Stimulated activated CD4-positive, alpha-beta T cell treated with anti-CD3 and anti-CD28 coated beads, Interleukin-1b, Interleukin-23, amount 100 ng/mL, for 48 hours (primary cell): ENCODE measurements at places on chromosomes 3 and 15.

GRCh38 chr3:138705675-138706074, 97.1 kb downstream of the FAIM start:
- DNase-seq: no peak

DNA sequence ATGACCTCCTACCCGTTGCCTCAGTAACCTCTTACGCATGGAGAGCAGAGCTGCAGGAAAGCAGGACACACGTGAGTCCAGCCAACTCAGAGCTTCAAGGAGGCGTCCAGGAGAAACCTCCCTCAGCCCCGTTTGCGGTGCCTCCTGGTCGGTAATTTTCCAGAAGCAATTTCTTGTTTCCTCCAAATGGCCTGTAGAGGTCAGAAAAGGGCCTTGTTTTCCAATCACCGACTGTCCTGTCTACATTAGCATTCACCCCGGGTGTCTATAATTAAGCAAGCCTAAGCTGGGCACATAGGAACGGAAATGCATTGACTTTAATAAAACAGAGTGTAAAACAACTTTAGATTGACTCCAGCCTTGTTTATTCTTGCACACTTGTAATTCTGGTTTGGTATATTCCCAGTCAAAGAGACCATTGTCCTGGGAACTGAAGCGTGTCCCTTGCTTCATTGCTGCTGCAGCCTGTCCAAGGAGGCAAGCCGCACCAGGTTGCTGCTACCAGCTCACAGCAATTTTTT, 836.2 kb downstream of the AGBL1 start:
- no peak for DNase-seq

DNA sequence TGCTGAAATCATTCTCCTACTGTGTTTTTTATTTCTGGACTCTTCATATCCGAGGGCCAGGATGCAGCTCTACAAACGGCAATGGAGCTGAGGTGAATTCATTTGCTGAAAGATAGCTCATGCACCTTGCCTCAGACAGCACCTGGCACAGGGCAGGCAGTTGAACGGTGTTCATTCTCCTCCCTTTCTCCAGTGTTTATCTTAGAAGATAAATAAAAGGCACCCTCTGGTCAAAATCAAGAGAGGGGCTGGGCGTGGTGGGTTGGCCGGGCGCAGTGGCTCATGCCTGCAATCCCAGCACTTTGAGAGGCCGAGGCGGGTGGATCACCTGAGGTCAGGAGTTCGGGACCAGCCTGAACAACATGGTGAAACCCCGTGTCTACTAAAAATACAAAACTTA, 79.3 kb upstream of the LMOD3 start:
- DNase-seq: no peak

DNA sequence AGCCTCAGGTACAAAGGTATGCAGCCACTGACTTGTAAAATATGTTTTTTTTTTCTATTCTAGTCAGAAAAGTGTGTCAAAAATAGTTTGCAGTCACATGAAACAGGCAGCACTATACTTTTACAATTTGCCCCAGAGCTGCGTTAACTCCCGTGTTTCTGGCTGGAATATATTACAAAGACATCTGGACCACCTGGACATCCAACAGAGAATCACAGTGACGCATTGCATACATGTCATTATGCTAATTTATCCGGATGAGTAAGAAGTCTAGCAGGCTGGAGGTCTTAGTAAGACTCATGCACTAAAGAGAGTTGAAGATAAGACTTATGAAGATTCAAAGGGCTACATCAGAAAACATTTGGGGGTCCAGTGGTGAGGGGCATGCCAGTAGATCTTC, 39.2 kb upstream of the STRIT1 start:
- no peak for DNase-seq

GRCh38 chr3:52020796-52021195, 25.1 kb upstream of the RPL29 start:
- no peak for DNase-seq

GRCh38 chr15:27598251-27599009, 500.7 kb downstream of the OCA2 start:
- DNase-seq: no peak

GRCh38 chr3:14179114-14179465, 473 bp downstream of the LSM3 start:
- DNase-seq: no peak

GRCh38 chr15:55742927-55743728, at the start of gene PRTG:
TSS of gene PRTG (minus strand) at chr15:55743152. CDS start at chr15:55742931, 221 bp downstream.
- DNase-seq: no peak

DNA sequence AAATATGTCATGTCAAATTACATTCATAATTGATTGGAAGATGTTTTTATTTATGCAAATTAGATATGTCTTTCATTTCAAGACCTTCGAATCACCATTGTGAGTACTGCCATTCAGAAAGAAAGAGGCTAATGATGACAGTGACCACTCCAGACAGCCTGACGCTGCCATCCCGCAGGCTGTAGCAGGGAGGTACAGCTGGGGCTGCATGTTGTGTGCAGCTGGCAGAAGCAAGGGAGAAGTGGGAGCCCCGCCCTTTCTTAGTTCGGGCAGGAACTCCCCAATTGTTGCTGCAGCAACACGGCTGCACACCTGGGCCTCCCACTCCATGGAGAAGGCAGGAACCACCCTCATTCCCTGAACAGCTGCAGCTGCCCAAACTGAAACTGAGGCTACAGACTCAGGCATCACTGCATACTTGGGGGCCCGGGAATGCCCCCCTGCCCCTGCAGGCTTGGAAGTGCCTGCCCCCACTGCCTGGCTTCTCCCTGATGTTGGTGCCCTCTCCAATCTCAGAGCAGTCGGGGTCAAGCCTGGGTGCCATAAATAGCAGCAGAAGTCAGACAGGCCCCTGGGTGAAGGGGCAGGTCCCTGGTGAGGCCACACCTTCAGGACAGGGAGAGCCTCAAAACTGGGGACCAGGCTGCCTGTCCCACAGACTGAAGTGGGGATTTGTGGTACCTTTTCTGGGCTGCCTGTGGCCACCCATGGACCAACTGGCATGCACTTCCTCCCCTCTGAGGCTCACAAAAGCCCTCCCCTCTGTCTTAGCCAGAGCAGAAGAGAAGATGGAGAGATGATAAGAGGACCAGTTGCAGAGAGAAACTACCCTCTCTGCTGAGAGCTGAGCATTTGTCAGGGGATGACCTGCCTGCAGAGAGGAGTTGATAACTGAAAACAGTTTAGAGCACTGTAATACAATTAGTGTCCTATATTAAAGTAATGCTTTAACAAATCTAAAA, 964.6 kb downstream of the SI start:
- DNase-seq: no peak

DNA sequence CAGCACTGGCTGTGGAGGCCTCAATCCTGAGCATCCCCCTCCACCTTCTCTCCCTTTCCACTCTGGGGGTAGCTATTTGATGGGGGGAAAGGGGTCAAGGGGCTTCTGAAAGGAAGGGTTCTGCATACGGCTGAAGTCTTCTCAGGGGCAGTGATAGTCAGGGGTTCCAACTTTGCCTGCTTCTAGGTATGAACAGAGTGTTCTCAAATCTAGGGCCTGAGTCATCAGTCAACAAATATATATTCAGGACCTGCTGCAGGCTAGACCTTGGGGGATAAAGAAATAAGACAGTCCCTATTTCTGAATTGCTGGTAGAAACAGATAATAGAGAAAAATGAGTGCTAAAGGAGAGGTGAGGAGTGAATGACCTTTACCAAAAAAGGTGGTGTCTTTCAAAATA, 12.8 kb downstream of the RGMA start:
- no peak for DNase-seq

DNA sequence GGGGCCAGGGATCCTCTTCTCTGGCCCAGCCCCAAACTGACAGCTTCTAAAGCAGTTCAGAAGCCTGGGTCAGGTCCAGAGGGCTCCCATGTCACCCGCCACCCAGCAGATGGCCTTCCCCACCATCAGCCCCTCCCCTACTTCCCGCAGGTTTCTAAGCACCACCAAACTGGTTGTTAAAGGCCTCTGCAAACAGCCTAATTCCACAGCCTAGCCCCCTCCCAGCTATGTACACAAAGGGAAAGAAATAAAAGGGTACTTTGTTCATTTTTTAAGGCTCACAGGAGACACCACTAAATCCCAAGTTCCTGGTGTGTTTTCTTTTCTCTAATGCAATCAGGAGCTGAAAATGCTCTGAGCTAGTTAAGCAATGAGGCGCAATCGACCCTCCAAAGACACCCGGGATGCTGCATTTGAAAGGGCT, 30.6 kb downstream of the PLCH1 start:
- DNase-seq: no peak

- no peak for DNase-seq
Observed at GRCh38 chr15:76327191-76328105, 9.1 kb upstream of the ISL2 start.

DNA sequence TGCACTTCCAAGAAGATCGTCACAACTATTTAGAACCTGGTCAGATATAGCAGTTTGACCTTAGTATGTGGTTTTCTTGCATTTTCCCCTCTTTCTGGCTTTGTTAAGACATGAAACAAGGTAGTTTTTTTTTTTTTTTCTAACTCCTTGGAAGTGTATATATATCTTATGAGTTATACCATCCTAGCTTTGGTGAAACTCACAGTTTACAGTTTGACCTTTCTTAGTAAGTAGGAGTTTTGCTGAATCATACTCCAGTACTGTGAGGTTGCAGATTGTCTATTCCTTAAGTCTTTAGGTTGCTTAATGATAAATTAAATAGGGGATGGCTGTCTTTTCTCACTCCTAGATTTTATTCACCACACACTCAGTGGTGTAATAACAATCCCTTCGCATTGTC, 325.0 kb downstream of the RBMS3 start:
- DNase-seq: no peak

- DNase-seq: peak; percentile 60
Observed at GRCh38 chr3:9916734-9917680, at the start of gene IL17RC. TSS of gene IL17RC (plus strand) at chr3:9917098. CDS start at chr3:9917316, 218 bp downstream.

GRCh38 chr15:39192351-39192750, 388.5 kb upstream of the THBS1 start:
- DNase-seq: no peak

- DNase-seq: no peak
Observed at GRCh38 chr3:65268426-65268825, 580.6 kb upstream of the ADAMTS9 start.

GRCh38 chr3:72319194-72320094, 528.8 kb downstream of the SHQ1 start:
- no peak for DNase-seq

GRCh38 chr15:68284616-68285258, 7.2 kb downstream of the FEM1B start:
- no peak for DNase-seq

DNA sequence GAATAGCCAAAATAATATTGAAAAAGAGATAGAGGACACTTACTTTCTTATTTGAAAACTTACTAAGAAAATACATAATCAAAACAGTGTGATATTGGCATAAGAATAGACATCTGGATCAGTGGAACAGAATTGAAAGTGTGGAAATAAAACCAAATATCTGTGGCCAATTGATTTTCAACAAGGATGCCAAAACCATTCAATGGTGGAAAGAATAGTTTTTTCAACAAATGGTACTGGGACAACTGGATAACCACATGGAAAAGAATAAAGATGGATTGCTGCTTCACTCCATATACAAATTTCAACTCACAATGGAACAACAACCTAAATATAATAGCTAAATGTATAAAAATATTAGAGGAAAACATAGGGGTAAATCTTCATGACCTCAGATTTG, 152.5 kb upstream of the GPR149 start:
- no peak for DNase-seq

DNA sequence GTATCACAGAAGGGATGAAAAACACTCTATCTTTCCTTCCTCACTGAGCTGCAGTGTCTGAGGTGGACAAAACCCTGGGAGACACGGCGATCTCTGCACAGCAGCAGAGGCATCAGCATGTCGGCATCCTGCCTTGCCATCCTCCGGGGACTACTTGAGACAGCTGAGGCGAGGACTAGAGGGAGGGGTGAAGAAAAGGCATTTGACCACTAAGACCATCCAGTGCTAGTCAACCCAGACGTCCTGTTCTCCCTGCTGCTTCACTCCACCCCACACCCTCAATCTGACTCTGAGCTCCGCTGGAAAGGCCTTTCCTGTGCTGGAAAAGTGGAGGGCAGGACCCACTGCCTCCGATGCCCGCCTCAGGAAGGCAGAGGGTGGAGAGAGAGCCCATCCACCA, 67.3 kb downstream of the VGLL4 start:
- DNase-seq: no peak

DNA sequence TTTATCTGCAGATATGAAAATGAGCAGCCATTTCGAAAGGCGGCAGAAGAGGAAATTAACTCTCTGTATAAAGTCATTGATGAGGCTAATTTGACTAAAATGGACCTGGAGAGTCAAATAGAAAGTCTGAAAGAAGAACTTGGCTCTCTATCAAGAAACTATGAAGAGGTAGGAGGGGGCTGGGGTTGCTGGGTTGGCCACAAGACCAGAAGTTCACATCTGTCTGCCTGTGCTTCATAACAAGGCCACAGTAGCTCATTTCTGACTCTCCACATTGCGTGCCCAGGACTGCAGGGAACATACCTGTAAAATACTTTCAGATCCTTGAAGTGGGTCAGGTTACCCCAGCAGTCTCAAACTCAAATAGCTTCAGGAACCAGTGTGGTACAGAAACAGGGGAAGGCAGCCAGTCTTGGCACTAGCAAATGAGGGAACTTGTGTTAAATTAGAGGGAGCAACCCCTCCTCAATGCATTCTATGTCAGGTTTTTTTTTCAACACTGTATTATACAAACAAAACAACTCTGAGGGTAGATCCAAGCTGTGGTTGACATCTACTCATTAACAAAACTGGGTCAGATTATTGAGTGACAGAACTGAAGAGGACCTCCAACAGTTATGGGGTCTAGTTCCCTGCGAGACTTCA, 48.7 kb downstream of the BFSP2 start:
- peak; percentile 75 for DNase-seq

DNA sequence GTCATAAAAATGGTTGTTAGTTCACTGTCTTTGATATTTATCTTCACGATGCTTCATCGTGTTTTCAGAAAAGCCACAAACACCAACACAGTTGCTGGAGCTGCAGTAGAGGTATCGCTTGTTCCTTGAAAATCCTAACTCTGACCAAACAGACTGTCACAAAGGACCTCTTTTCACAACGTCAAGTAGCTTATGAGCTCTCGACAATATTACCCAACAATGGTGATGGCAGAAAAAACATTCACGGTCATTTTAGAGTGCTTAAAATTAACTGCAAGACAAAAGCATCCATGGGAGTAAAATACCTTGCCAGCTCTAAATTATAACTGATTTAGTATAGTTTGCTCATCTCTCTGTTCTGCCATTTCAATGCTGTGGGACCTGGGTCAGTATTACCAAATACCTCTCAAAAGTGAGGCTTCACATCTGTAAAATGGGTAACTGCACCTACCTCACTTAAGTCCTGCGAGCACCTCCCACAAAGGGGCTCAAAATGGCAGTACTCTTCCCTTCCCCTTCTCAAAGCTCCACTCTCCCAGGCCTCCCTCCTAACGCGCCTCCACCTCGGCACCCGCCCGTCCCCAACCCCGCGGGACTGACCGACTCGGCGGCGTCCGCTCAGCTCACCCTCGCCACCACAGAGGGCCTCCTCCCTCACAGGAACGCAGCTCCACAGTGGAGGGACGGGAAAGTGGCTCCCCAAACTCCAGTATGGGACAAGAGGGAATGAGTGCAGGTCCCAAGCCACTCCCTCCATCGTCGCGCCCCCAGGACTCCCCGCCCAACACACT, 546 bp downstream of the TRIM59 start:
- DNase-seq: no peak

- no peak for DNase-seq
Observed at GRCh38 chr15:98525661-98526001, 122.7 kb upstream of the IGF1R start.
